ENCODE measurements at places on chromosomes 1 and 21. TPM values are rescaled to one million over a fixed set of nuclear protein-coding genes. Genes with fewer than 3 reads are reported as not detected.
A peak's percentile ranks its signal among the peaks of the same experiment; 100 is the strongest.

Gene HJV
- total RNA-seq, result not detected

- no peak for DNase-seq
These were observed 3.3 kb downstream of the PDZK1IP1 start for GRCh38 chr1:47186267-47187185.

GRCh38 chr1:208230668-208231529 is 13.3 kb downstream of the PLXNA2 start:
- no peak for DNase-seq

GRCh38 chr1:153922076-153922971 is 448 bp downstream of the GATAD2B start:
- DNase-seq, result peak; percentile 86

Gene AGPAT3
- total RNA-seq, result 61.2 TPM

DNA sequence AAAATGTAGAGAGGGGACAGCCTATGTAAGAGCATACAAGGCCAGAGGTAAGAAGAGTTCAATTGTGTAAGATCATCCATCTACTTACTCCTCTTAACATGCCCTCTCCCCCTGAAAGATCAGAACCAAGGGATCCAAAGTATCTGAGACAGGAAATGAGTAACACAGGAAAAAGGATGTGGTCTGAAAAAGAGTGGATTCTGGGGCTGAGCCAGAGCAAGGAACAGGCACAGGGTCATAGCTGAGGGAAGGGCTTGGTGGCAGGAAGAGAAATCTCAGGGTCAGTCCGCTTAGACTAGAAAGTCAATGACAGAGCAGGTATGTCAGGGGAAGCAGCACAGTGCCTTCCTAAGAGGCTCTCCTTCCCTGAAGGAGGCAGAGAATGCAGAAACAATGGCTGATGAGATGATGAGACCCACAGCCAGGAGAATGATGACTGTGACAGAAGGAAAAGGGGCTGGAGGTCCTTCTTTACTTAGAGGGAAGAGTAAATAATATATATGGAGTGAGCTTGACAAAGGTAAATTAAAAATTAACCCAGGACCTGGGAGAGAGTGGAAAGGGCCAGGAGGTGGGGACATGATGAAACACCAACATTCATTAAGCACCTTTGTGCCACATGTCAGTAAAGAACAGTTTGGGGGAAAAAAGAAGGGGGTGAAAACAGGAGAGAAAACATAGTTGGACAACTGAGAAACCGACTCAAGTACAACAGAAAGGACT is 26.2 kb upstream of the A3GALT2 start:
- no peak for DNase-seq

Gene TBX19
- total RNA-seq, result 0.56 TPM
